ENCODE measurements at places on chromosomes 12 and 14. TPM values are rescaled to one million over a fixed set of nuclear protein-coding genes. Genes with fewer than 3 reads are reported as not detected.

Gene CDCA4
- 29.9 TPM for total RNA-seq

Gene PRDM4
- 19.0 TPM for total RNA-seq

Gene WASHC3
- total RNA-seq = 41.0 TPM

Gene SPIC
- not detected for total RNA-seq

Gene IL23A
- total RNA-seq = not detected

Gene RITA1
- 15.0 TPM for total RNA-seq

Gene TAMALIN
- 41.4 TPM for total RNA-seq

Gene GTF2A1
- 18.7 TPM for total RNA-seq

Gene ADAMTS20
- not detected for total RNA-seq

All from endothelial cell of coronary artery (primary cell).